ENCODE measurements at places on chromosomes 2 and 18. TPM values are rescaled to one million over a fixed set of nuclear protein-coding genes. Genes with fewer than 3 reads are reported as not detected.

- no peak for DNase-seq
Observed at GRCh38 chr18:61752973-61753372, 139.8 kb downstream of the RNF152 start.

- DNase-seq, result no peak
Observed at GRCh38 chr18:59079264-59079663, 60.4 kb upstream of the SEC11C start.

The TLX2 gene
- polyA plus RNA-seq, result 5.0 TPM

- no peak for DNase-seq
Observed at GRCh38 chr2:39127973-39128372, 7.1 kb upstream of the SOS1 start.

DNA sequence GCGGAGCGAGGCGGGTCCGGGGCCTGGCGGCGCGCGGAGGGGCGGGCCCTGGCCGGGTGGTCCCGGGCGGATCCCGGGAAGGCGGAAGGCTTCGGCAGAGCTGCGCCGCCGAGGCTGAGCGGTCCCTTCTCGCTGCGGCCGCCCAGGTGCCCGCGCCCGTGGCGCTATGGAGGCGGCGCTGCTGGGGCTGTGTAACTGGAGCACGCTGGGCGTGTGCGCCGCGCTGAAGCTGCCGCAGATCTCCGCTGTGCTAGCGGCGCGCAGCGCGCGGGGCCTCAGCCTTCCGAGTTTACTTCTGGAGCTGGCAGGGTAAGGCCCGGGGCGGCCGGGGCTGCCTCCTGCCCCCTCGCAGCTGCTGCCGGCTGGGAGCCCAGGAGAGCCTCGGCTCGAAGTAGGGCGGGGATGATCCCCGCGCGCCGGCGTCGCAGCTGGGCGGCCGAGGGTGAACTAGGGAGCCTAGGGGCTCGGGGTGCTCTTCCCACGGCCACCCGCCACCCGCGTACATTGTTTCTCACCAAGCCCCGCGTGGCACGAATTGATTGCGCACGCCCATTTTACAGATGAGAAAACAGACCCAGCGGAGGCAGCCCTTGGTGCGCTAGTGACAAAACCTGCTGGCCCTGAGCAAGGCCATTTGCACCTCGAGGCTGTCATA is at the start of gene SLC66A3:
Gene SLC66A3 (plus strand): TSS at position 87 of the 655 bp plus-strand sequence. CDS start 80 bp downstream, at position 167.
- peak; percentile 92 for DNase-seq

DNA sequence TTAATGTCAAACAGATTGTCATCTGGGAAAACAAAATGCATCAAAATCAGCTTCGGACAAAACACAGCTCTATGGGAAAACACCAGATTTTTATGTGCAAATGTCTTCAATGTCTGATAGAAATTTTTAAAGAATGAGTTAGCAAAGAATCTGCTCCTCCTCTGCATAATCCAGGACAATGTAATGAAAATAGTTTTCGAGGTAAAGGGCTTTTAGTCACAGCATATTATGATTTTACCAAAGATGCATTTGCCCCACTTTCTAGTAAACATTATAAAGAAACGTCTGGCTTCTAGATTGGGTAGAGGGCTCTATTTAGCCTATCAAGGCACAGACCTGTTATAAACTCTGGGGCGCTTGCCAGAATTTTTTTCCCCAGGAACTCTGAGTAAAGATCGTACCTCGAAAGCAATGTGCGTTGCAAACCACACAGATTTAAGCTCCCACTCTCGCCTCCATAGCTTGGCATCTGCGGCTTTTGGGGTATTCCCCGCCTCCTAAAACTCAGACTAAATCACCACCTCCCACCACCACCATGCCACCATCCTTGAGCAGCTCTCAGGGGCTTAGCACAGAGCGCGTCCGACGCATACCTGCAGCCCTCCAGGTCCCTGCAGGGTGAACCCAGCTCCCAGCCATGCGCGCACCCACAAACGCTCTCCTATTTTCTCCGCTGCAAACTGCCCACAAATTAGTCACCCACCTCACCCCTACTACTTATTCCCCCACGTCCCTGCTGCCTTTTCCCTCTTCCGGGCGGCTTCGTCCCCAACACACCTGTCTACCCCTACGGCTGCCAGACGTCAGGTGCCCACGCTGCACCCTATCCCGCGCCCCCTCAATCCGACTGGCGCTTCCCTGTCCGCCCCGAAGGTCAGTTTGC is 829 bp downstream of the ACVR1C start:
- DNase-seq, result peak; percentile 11

The REEP1 gene
- 36.9 TPM for polyA plus RNA-seq

The PLA2R1 gene
- 18.4 TPM for polyA plus RNA-seq

- no peak for DNase-seq
Observed at GRCh38 chr2:235270956-235271355, 222.9 kb upstream of the AGAP1 start.

DNA sequence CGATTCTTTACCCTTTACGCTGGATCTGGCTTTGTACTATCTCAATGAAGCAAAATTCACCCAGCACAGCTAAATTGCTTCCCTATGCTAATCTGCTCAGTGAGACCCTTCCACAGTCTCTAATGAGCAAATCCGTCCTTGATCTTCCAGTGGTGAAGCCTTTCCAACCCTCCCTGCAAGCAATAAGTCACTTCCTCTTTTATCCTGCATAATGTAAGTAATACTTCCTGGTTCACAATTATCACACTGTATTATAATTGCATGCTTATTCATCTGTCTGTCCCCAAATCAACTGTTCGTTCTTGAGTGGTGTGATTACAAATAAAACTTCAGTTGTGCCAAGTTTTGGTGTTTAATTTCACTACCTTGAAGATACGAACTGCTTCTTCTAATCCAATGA is 404.0 kb downstream of the ADCYAP1 start:
- no peak for DNase-seq

The CREB1 gene
- 37.5 TPM for polyA plus RNA-seq

GRCh38 chr2:174643356-174643755 is 45.8 kb upstream of the WIPF1 start:
- no peak for DNase-seq

The GPBAR1 gene
- polyA plus RNA-seq, result 3.9 TPM

DNA sequence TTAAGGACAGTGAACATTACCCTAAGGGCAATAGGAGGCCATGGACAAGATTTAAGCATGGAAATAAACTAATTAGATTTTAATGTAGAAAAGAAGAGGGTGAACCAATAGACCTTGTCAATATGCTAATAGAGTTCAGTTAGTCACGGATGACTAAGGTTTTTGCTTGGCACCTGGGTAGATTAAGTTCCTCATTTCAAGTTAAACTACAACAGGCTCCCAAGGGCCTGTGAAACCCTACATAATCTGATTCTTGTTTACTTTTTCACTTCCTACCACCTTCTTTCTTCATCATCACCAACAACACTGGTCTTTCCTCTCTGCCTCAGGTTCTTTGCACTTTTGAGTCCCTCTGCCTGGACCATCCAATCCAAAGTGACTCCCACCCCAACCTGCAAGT is 14.8 kb downstream of the SP110 start:
- no peak for DNase-seq

The SDC1 gene
- 49.7 TPM for polyA plus RNA-seq

DNA sequence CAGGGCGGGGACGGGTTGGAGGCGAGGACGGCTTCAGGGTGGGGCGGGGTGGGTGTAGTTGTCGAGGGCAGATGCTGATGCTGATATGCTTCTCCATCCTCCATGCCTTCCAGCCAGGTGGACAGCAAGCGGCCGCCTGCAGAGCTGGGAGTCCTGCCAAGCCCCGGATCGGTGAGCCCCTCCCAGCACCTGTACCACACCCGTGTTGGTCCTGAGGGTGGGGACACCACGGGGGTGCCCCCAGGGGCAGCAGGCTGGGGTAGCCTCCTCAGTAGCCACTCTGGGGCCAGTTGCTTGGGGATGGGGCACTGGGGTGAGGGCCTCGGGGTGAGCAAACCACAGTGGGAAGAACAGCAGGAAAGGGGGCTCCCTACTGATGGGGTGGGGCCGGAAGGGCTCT is 2.6 kb downstream of the ANO7 start:
- no peak for DNase-seq

DNA sequence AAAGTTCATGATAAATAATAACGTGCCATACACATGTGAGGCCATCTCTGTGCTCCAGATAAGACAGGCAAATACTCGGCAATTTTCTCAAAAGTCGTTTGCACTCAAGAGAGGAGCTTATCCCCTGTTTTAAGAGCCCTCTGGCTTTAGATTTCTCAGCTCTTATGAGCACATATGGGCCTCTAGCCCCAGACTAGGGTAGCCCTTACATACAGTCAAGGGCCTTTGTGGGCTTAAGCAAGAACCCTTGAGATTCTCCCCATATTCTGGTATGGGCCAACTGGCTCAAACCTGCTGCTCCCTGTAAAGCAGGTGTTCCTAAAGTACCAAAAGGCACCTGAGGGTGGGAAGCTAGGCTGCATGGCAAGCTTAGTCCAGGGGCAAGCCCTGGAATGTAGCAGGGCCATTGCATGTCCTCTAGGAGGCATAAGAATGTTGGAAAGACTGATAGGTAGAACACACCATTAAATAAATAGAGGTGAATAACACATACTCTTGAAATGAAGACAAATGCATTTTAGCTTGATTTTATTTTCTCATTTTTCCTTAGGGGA is 66.1 kb downstream of the FASTKD2 start:
- no peak for DNase-seq

The FAM110C gene
- 20.0 TPM for polyA plus RNA-seq

DNA sequence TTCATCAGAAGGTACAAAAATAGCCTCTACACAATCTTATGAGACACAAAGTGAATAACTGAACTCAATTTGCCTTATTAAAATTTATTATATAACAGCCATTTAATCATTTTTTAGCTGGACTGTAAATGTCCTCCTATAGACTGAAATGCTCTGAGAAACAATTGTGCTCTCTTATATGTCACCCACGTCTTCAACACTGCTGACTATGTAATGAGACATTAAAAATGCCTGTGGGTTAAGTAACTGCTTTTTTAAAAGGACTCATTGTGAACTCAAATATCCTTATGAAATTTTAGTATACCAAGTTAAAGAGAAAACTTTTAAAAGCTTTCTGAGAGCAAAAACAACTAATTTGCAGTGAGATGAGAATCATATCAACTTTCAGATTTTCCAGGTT is 10.4 kb upstream of the GALNT1 start:
- DNase-seq, result no peak

- DNase-seq, result no peak
Observed at GRCh38 chr2:196337208-196337953, 166.0 kb upstream of the STK17B start.

- DNase-seq, result no peak
Observed at GRCh38 chr2:128475427-128476211, 157.0 kb upstream of the HS6ST1 start.

The ALS2 gene
- polyA plus RNA-seq, result 29.8 TPM

GRCh38 chr18:67428805-67429204 is 87.7 kb downstream of the DSEL start:
- DNase-seq, result no peak

DNA sequence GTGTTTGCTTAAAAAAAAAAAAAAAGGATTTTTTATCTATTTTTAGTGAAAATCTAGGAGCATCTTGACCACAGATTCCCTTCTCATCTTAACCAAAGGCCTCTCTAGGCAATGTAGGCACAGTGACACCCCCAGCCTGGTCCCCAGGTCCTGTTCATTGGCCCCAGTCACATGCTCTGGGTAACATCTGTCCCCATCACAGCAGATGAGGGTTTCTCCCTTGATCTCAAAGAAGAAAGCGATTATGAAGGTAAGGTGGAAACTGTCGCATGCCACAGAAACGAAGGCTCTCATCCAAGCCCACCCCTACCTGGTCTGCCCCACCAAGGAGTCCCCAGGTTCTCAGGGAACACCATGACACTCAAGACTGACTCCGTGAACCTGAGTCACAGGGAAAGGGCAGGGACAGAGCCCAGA is 4.7 kb downstream of the HS6ST1 start:
- DNase-seq, result no peak

DNA sequence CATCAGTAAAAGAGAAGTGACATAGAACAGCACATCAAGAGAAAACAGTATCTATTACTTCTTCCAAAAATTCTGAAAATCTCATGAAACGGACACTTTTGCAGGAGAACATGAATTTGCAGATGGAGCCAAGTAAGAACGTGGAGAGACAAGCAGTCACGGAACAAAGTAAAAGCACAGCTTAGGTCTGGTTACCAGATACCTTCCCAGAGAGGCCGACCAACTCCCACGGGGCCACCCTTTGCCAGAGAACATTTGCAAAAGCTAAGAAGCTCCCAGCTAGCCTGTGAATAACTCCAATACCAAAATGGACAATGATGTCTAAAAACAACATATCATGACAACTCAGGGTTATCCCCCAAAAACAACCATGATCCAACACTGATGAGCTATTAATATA is 38.9 kb downstream of the THAP4 start:
- DNase-seq, result no peak

DNA sequence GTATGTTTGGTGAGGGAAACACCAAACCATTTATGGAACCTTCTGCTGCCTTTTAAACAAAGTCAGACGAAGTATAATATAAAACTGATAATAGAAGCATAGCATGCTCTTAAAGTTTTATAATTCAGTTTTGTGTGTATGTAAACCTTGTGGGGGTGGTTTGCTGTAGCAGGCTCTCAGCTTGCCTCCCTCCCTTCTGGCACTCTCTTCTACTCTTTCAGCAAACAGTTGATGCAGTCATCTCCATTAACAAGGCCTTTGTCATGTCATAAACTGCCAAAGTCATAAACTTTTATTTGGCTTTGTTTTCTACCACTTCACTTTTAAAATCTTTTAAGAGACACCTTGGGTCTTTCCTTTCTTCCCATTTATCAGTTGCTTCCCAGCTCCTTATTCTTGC is 448.2 kb upstream of the SETBP1 start:
- DNase-seq, result no peak

The RUFY4 gene
- polyA plus RNA-seq, result 0.69 TPM
